ENCODE measurements at places on chromosomes 7 and 10. TPM values are rescaled to one million over a fixed set of nuclear protein-coding genes. Genes with fewer than 3 reads are reported as not detected.

GRCh38 chr7:56537477-56537876 is 421.3 kb upstream of the NUPR2 start:
- no peak for DNase-seq

GRCh38 chr7:122298618-122299017 is 5.9 kb downstream of the FEZF1 start:
- DNase-seq, result no peak

MEIG1 gene
- total RNA-seq, result not detected

TAS2R40 gene
- total RNA-seq, result not detected

DNA sequence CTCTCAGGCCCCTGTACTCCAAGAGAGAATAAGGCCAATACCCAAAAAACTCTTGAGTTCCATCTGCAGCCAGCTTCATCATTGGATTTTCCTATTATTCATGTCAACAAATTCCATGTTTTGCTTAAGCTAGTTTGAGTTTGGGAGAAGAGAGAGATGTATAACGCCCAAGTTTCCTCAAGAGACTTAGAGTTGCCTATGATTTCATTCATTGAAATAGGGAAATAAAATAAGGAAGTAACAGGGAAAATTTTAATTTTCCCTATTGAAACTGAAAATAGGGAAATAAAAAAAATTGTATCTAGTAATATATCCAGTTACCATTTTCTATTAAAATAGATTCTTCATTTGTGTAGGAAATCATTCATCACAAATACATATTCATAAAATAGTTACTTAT is 66.5 kb upstream of the SVIL start:
- DNase-seq, result no peak

VAX1 gene
- not detected for total RNA-seq

Measured in renal cortical epithelial cell (primary cell).